Activated CD8-positive, alpha-beta T cell treated with anti-CD3 and anti-CD28 coated beads for 36 hours (primary cell): ENCODE measurements at places on chromosomes 1 and 21. TPM values are rescaled to one million over a fixed set of nuclear protein-coding genes. Genes with fewer than 3 reads are reported as not detected.

The ETV3L gene
- total RNA-seq = not detected

DNA sequence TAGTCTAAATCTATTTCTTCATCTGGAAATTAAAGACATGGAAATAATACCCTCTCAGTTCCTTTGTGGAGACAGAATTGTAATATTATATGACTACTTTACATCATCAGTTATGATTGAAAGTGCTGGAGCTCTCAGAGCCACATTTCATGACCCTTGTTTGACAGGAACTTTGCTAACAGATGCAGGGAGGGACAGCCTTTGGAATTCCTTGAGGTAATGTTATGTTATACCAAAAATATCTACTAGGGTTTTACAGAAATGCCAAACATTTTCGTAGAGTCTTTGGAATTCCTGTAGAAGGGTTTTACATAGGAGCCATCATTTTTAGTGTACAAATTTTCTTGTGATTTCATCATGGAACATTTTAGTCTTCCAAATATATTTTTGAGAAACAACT lies 57.4 kb upstream of the ADAMTS5 start:
- no peak for DNase-seq

DNA sequence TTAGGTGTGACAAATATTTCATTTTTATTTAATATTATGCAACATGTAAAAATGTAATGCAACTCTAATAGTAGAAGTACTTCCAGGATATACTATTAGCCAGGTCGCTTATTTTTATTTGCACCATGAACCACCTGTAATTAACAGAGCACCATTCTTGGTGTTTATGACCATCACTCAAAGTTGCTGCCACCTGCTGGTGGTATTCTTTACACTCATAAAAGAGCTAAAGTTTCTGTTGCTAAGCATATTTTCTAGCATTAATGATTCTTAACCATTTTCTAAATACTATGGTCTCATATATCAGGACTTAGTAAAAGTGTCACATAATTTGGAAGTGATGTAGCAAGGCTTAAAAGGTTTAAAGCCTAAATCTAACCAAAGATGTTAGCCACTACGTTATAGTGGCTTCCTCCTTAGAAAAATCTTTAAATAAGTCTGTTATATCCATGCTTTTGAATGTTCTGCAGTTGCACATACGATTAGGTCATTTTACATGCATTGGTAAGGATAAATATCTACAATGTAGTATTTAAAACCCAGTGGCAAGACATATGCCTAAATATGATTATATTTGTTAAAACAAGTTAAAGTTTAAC lies 244.5 kb downstream of the NEGR1 start:
- DNase-seq = peak; percentile 44

DNA sequence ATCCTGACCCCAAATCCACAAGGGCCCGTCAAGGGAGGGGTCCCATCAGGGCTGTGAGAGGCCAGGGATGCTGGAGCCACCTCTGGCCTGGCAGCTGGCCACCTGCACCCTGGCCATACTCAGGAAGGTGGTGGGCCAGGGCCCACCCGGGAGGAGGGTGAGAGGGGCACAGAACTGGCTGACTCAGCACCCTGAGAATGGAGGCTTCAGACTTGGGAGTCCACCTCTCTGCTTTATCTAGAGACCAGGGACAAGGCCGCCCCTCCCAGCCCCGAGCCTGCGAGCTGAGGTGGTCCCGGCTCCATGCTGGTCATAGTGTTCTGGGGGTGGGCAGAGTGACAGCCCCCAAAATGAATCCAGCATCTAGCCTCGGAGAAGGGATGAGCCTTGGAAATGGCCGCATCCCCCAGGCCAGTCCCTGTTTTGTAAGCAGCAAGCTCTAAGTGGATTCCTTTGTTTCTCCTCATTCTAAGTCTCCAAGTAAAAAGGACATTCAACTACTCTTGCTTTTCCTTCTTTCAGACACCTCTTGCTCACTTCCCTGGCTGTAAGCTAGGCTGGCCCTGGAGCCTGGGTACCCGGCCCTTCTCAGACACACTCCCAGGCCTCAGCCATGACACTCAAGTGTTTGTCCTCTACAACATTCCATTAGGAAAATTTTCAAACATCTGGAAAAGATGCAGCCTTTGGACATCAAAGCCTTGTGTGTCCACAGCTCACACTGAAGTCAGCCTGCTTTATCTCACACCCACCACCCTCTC lies 12.3 kb downstream of the WNT3A start:
- no peak for DNase-seq

The LAX1 gene
- 21.1 TPM for total RNA-seq

- DNase-seq = no peak
Observed at GRCh38 chr1:95072117-95072516, 634 bp downstream of the ALG14 start.

The CHI3L2 gene
- 9.2 TPM for total RNA-seq
